NCI-H2107 (cell line): ENCODE measurements at places on chromosomes 13 and 19.

GRCh38 chr13:110560601-110561343 lies 750 bp downstream of the RAB20 start:
- DNase-seq, result no peak

GRCh38 chr13:112713517-112714253 lies 23.8 kb downstream of the ATP11A start:
- DNase-seq, result no peak

DNA sequence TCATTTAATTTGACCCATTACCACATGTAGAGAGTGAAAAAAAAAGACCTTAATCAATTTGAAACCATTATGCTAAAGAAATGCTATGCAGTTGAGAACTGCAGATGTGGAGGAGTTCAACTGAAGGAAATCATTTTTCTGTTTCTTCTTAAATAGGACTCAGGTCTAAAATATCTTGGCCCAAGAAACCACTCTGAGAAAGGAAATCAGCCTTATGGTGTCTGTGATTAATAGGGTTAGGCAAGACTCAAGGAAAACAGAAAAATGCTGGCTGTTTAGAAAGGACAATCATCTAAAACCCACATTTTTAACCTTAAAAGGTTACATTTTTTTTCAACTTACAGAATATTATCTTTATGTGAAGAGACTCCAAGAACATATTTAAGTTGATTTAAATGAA lies 1.9 kb upstream of the SLITRK1 start:
- DNase-seq, result no peak

GRCh38 chr19:49890349-49891311 lies 6.1 kb downstream of the IL4I1 start:
- no peak for DNase-seq
